Type B pancreatic cell (in vitro differentiated cells): ENCODE measurements at places on chromosomes 5 and 9.

DNA sequence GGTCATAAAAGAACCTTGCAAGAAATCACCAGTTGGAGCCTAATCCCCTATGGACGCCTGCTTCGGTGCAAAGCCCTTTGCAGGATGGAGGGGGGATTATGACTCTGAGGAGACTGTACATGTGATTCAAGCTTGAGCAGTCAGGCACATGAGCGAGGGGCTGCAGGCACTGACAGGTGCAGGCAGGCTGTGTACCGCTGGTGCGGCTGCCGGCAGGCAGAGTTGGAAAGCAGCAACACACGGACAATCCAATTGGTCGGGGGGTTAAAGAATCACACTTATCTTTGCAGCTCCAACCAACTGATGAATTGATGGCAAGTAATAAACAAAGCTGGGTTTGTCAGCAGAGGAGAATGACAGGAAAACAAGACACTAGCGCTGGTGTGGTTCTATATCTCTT is 5.7 kb downstream of the WHRN start:
- peaks cover 11% of the 10 kb centered on the region for H3K27me3 ChIP-seq
- H3K36me3 ChIP-seq, result no peaks in the 10 kb centered on the region
- H3K4me1 ChIP-seq, result peaks cover 61% of the 10 kb centered on the region

- no peak overlapping the region for H3K4me3 ChIP-seq
- no peak for DNase-seq
- H3K27ac ChIP-seq, result no peak overlapping the region
Observed at GRCh38 chr5:179969110-179969509, 61.4 kb upstream of the TBC1D9B start.

DNA sequence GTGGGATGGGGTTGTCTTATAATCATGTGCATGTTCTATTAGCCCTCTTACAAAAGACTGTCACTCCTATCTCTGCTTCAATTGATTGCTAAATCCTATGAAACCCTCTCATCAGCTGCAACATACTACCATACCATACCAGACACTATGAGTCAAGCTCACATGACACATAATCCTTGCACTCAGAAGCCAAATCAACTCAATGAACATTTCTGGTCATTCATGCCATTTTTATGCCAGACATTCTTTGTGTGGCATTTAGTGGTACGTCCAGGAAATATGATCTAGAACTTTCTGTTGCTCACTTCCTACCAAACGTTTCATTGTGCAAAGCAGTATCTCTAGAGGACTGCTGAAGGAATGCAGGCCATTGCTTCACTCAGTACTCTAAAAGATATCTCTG is 159.2 kb upstream of the GNA14 start:
- no peak for DNase-seq
- H3K27me3 ChIP-seq, result no peaks in the 10 kb centered on the region
- H3K27ac ChIP-seq, result peak overlapping the region; percentile 61
- H3K4me3 ChIP-seq, result no peak overlapping the region
- peaks cover 19% of the 10 kb centered on the region for H3K4me1 ChIP-seq

GRCh38 chr9:133934482-133935232 is 57.5 kb downstream of the VAV2 start:
- H3K36me3 ChIP-seq, result peaks cover 15% of the 10 kb centered on the region
- no peak overlapping the region for H3K4me3 ChIP-seq
- no peaks in the 10 kb centered on the region for H3K27me3 ChIP-seq
- no peak overlapping the region for H3K27ac ChIP-seq
- no peak for DNase-seq

DNA sequence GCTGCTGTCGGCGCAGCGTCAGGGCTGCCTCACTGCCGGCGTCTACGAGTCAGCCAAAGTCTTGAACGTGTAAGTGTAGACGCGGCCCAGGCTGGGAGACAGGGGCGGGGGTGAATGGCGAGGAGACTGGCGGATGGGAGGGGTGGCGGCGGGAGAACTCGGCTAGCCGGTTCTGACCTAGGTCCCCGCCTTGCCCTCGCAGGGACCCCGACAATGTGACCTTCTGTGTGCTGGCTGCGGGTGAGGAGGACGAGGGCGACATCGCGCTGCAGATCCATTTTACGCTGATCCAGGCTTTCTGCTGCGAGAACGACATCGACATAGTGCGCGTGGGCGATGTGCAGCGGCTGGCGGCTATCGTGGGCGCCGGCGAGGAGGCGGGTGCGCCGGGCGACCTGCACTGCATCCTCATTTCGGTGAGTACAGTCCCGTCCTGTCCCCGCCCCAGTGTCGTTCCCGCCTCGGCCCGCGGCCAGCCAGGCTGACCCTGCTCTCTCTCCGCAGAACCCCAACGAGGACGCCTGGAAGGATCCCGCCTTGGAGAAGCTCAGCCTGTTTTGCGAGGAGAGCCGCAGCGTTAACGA is 745 bp downstream of the GADD45G start:
- peak overlapping the region; percentile 94 for H3K4me3 ChIP-seq
- DNase-seq, result no peak
- H3K27ac ChIP-seq, result peak overlapping the region; percentile 67

- no peak overlapping the region for H3K4me3 ChIP-seq
- no peaks in the 10 kb centered on the region for H3K27me3 ChIP-seq
- no peak overlapping the region for H3K27ac ChIP-seq
- DNase-seq, result no peak
- H3K4me1 ChIP-seq, result peaks cover 3% of the 10 kb centered on the region
Observed at GRCh38 chr5:116702776-116703175, 128.2 kb upstream of the SEMA6A start.

DNA sequence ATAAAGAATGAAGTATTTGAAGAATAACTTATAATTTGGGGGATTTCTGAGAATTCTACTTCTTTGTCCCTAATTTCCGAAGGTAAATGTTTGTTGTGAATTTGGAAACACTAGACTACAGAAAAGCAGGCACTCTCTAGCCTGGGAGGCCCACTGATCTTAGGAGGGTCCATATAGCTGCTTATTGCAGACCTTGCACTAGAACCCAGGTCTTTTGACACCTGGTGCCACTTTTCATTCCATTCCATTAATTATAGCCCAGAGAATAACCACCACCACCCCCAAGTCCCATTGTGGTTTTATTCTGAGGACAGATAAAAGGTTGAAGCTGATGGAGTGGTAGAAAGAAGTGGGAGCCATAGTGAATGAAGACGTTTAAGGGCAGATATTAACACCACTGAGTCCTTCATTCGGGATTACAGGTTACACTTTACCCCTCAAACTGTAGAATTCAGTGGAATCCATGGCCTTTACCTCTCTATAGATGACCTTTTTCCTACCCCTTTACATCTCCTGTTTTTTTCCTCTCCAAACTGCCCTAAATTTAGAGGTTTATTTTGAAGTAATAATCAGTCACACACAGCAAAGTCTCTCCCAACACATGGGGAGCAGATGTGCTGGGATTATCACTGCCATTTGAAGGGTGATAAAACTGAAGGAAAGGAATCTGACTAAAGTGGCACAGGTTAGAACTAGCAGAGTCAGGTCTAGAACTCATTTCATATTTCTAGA is 12.0 kb upstream of the PSMD5 start:
- DNase-seq, result no peak
- H3K4me3 ChIP-seq, result no peak overlapping the region
- no peaks in the 10 kb centered on the region for H3K27me3 ChIP-seq
- H3K27ac ChIP-seq, result no peak overlapping the region
- peaks cover 7% of the 10 kb centered on the region for H3K4me1 ChIP-seq

DNA sequence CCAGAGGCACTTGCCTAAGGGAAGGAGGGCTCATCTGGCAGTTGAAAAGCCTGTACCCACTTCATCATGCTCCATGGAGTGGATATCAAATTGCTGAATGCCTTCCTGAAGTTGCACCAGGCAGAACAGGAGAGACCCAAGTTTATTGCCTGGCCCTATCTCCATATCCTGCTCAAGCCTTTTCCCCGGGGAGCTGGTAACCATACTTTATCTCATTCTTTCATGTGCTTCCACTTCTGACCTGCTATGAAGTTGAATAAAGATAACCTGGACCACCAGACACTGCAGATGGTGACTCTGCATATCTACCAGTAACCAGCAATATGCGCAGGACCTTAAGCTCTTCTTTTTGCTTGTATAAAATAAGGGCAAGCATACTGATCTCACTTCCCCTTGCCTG is 1397.5 kb upstream of the CDH6 start:
- H3K27me3 ChIP-seq, result no peaks in the 10 kb centered on the region
- H3K27ac ChIP-seq, result no peak overlapping the region
- H3K4me1 ChIP-seq, result no peaks in the 10 kb centered on the region
- no peaks in the 10 kb centered on the region for H3K36me3 ChIP-seq
- H3K4me3 ChIP-seq, result no peak overlapping the region

GRCh38 chr5:34923694-34924461 is 5.5 kb upstream of the DNAJC21 start:
- H3K27me3 ChIP-seq, result no peaks in the 10 kb centered on the region
- peaks cover 2% of the 10 kb centered on the region for H3K4me1 ChIP-seq
- H3K27ac ChIP-seq, result peak overlapping the region; percentile 86
- H3K36me3 ChIP-seq, result peaks cover 26% of the 10 kb centered on the region
- peak overlapping the region; percentile 53 for H3K4me3 ChIP-seq
- DNase-seq, result no peak

- DNase-seq, result no peak
- H3K27me3 ChIP-seq, result no peaks in the 10 kb centered on the region
- no peak overlapping the region for H3K4me3 ChIP-seq
- H3K4me1 ChIP-seq, result peaks cover 4% of the 10 kb centered on the region
- no peak overlapping the region for H3K27ac ChIP-seq
Observed at GRCh38 chr9:91130796-91131318, 230.9 kb downstream of the AUH start.

GRCh38 chr5:72074251-72074650 is 33.0 kb upstream of the MAP1B start:
- peaks cover 12% of the 10 kb centered on the region for H3K4me1 ChIP-seq
- no peaks in the 10 kb centered on the region for H3K36me3 ChIP-seq
- peaks cover 6% of the 10 kb centered on the region for H3K27me3 ChIP-seq
- no peak for DNase-seq

- H3K4me1 ChIP-seq, result no peaks in the 10 kb centered on the region
- no peak for DNase-seq
- H3K4me3 ChIP-seq, result no peak overlapping the region
- no peak overlapping the region for H3K27ac ChIP-seq
- H3K36me3 ChIP-seq, result no peaks in the 10 kb centered on the region
- H3K27me3 ChIP-seq, result no peaks in the 10 kb centered on the region
Observed at GRCh38 chr5:120260651-120261050, 203.4 kb upstream of the PRR16 start.

DNA sequence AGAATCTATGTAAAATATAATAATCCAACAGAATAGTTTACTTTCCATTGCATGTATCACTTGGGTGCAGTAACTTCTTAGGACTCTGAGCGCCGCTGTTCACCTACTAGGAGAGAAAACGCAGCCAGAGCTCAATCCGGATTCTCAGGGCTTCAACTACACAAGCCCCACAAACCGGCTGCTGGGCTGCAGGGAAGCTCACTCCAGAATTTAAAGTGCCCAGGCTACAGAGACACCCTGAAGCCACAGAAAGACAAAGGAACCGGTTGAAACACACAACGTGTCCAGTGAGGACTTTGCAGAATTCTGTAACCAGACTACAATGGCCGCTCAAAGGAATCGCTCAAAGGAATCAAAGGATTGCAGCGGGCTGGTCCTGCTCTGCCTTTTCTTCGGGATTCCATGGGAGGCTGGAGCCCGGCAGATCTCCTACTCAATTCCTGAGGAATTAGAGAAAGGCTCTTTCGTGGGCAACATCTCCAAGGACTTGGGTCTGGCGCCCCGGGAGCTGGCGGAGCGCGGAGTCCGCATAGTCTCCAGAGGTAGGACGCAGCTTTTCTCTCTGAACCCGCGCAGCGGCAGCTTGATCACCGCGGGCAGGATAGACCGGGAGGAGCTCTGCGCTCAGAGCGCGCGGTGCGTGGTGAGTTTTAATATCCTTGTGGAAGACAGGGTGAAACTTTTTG is at the start of gene PCDHGA10:
Gene PCDHGA10, plus strand, starts transcription at position 134 of the 686 bp plus-strand sequence. Its CDS starts 189 bp downstream, at position 323.
- peaks cover 4% of the 10 kb centered on the region for H3K27me3 ChIP-seq
- H3K27ac ChIP-seq, result peak within 1 kb of the TSS; percentile 90
- H3K4me3 ChIP-seq, result peak within 1 kb of the TSS; percentile 95
- peaks cover 15% of the 10 kb centered on the region for H3K4me1 ChIP-seq

DNA sequence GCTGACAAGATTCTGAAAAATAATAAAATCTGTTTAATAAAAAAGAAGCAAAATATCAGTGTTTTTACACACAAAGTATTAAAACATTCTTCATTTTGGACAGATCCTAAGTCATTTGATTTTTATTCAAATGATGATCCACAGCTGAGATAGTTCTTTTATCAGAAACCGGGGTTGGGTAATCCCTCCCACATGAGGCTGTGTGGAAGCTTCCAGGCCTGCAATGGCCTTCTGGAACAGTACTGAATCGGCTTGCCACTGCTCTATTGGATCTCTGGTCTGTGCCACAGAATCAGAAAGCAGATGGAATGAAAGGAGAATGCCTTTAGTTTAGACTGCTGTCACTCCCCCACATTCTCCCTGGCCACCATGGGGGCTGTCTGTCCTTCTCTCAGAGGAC is 6.1 kb upstream of the C5orf58 start:
- peaks cover 25% of the 10 kb centered on the region for H3K4me1 ChIP-seq
- no peak overlapping the region for H3K27ac ChIP-seq
- H3K27me3 ChIP-seq, result peaks cover 12% of the 10 kb centered on the region
- H3K36me3 ChIP-seq, result no peaks in the 10 kb centered on the region
- no peak for DNase-seq

GRCh38 chr9:117704597-117704996 is 394 bp downstream of the TLR4 start:
- DNase-seq, result no peak
- no peaks in the 10 kb centered on the region for H3K36me3 ChIP-seq
- H3K4me1 ChIP-seq, result peaks cover 16% of the 10 kb centered on the region
- peak overlapping the region; percentile 44 for H3K4me3 ChIP-seq
- H3K27me3 ChIP-seq, result no peaks in the 10 kb centered on the region

- no peak for DNase-seq
- peaks cover 4% of the 10 kb centered on the region for H3K4me1 ChIP-seq
- no peaks in the 10 kb centered on the region for H3K36me3 ChIP-seq
- no peaks in the 10 kb centered on the region for H3K27me3 ChIP-seq
- H3K4me3 ChIP-seq, result no peak overlapping the region
Observed at GRCh38 chr9:105890046-105890822, 195.9 kb downstream of the TMEM38B start.

DNA sequence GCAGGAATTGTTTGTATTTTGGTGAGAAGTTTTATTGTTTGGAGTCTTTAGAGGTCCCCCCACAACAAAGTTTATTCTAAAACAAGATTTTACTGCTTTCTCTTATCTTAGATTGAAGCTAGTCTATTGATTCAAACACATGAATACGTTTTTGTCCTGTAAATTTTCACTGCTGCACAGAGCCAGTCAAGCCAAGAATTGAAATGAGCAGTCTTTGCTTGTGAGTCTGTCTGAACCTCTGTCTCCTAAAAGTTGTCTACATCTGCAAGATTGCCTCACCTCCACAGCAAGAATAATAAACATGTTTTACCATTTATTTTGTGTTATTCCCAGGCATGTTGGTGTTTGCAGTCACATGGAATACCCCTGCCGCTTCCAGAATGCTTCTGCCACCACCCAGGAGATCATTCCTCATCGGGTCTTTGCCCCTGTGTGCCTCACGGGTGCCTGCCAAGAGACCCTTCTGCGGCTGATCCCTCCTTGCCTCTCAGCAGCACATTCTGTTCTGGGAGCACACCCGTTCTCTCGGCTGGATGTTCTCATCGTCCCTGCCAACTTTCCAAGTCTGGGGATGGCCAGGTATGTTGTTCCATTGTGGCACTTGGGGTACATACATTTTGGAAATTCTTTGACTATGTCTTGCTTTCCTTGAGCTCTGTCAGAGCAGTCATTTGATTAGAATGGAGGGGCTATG is 74.1 kb downstream of the AOPEP start:
- H3K36me3 ChIP-seq, result peaks cover 32% of the 10 kb centered on the region
- no peak for DNase-seq
- no peaks in the 10 kb centered on the region for H3K27me3 ChIP-seq
- no peak overlapping the region for H3K4me3 ChIP-seq
